ENCODE measurements at places on chromosomes 16 and 17.

- DNase-seq, result no peak
These were observed 172.7 kb downstream of the ANKFN1 start for GRCh38 chr17:56326001-56326359.

DNA sequence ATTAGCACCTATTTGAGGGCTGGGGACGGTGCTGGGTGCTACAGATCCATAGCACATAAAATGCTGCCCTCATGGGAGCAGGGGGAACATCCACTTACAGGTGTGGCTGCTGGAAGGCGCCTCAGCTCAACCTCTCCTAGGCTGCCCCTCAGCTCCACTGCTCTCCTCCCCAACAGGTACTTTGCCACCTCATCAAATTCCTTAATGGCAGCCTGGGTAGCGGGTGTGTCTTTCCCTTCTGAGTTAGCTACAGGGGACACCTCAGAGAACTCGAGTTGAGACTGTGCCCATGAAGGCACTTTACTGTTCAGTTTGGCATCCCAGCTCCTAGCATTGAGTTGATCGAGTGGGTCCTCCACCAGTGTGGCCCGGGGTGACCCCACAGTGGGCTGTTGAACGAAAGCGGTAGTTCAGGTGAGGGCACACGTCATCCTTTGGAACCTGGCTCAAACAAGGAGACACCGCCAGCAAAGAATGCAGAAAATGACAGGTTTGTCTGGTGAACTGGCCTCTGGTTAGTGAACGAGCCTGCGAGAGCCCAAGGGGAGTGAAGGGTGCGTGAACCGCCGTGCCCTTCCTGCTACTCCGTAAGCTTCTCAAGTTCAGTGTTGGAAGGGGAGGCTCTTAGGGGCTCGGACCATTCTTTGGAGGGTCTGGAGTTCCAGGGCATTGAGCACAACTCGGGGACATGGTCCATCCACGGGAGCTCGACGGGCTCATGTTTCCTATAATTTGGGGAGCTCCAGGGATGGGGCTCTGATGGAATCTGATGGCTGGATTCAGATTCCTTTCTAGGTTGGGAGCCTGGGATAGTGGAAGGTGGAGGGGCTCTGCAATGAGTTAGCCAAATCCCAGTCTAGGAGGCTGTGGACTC is 3.5 kb upstream of the CMIP start:
- DNase-seq, result no peak

- DNase-seq, result no peak
These were observed 67.7 kb downstream of the MPRIP start for GRCh38 chr17:17109907-17110306.

GRCh38 chr17:21012736-21013135 is 30.1 kb downstream of the USP22 start:
- no peak for DNase-seq

GRCh38 chr16:87832741-87833502 is 36.4 kb downstream of the SLC7A5 start:
- no peak for DNase-seq

DNA sequence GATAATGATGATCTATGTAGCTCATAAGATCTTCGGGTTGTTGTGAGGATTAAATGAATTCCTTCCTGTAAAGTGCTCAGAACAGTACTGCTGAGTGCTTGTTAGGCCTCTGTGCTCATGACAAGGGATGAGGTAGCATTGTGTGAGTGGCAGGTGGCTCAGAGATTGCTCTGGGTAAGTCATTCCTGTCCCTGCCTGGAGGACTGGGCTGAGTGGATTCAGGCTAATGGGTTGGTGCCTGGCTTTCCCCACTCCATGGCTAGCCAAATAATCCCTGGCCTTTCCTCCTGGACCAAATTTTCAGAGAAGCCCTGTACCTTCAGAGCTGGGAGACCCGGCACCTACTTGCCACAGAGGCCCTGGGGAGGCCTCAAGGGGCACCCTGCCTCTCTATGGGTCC is 1.3 kb upstream of the CCDC92B start:
- no peak for DNase-seq

- no peak for DNase-seq
These were observed 12.2 kb downstream of the TSPOAP1 start for GRCh38 chr17:58316260-58316960.
